D721Med (cell line): ENCODE measurements at places on chromosomes 6 and 20.

GRCh38 chr20:35263532-35264341 is 14.2 kb downstream of the MMP24OS start:
- no peak for DNase-seq

DNA sequence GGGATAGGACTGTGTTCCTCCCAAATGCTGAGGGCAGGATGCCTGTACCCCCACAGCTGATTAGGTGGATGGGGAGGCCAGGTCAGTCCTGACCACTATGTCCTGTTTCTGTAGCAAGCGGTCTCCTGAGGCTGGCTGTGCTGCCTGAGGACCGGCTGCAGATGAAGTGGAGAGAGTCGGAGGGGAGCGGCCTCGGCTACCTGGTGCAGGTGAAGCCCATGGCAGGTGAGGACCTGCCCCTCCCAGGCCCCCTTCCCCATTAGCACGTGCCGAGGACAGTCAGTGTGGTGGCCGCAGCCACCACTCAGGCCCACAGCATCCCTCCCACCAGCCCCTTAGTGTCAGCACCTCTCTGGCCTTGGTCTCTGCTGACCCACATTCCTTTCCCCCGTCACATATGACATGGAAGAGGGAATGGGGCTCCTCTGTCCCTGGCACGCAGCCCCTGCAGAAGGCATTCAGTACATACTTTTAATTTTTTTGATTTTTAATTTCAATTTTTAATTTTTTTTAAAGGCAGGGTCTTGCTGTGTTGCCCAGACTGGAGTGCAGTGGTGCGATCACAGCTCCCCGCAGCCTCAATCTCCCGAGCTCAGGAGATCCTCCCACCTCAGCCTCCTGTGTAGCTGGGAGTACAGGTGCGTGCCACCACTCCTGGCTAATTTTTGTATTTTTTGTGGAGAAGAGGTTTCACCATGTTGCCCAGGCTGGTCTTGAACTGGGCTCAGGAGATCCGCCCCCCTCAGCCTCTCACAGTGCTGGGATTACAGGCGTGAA is 5.0 kb downstream of the COL20A1 start:
- no peak for DNase-seq

GRCh38 chr6:3022765-3023662 is 23.3 kb downstream of the NQO2 start:
- no peak for DNase-seq

DNA sequence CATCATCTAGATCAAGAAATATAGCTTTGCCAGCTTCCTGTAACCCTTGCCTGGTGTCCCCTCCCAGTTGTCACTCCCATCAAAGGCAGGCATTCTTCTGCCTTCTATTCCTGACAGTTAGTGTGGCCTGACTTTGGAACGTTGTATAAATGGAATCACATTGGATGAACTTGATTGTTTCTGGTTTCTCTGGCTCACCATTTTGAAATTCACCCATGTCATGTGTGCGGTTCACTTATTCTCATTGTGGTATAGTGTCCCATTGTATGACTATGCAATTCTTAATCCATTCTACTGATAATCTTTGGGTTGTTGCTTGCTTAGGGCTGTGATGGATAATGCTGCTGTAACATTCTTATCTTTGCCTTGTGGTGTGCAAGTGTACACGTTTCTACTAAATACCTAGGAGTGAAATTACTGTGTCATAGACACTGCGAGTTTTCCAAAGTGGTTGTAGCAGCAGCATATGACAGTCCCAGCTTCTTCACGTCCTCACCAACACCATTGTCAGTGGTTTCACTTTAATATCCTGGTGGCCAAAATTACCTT is 73.2 kb downstream of the VEGFA start:
- DNase-seq: no peak

- DNase-seq: no peak
Observed at GRCh38 chr6:143506199-143506598, 5.3 kb downstream of the FUCA2 start.

DNA sequence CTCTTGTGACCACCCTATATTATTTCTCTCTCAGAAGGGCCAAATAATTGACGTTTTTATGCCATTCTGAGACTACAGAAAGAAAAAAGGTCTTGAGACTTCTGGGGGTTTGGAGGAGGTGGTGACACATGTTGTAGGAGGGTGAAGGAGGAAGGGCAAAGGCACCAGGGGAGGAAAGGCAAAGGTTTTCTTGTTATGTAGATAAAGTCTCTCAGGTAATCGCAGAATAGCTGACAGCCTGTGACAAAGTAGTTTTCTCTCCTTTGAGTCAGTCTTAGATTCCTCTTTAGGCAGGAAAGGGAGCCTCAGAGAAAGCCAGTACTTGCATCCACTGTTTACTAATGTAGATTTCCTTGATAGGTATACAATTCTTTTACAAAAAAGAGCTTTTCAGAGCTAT is 23.6 kb downstream of the OR2B2 start:
- DNase-seq: no peak

GRCh38 chr20:39778847-39779604 is 816.9 kb downstream of the DHX35 start:
- DNase-seq: no peak

DNA sequence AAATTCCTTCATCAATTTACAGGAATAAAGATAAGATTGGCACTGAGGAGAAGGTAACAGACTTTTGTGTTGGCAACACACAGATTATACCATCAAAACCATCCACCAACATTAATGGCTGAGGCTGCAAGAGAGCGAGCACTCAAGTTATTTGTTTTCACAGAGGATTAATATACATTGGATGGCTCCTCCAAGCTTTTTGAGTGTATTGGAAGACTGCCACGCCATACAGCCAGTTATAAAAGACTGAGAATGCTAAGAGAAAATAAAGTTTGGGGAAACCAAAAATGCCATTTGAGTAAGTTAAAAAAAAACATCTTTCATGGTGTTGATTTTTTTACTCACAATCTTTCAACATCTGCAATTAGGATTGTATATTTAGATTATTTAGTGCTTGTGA is 973.8 kb upstream of the SLC35B3 start:
- DNase-seq: no peak
